ENCODE measurements at places on chromosomes 3 and 15.

DNA sequence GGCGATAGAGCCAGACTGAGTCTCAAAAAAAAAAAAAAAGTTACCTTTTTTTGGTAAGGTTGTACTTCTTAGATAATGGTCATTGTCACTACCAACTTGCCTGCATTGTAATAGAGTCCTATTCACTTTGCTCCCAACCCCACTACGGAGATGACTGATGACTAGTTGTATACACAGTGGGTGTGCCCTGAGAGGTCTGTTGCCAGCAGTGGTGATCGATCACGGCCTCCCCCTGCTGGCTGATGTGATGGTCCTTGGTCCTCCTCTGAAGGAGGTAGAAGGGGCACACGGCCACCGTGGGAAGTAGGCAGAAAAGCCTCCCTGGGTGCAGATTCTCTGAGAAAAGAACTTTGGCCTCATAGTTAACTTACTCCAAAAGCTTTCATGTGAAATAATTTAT, 10.7 kb downstream of the GCNT3 start:
- peak; percentile 62 for DNase-seq

GRCh38 chr3:167304077-167304476, 76.0 kb downstream of the ZBBX start:
- DNase-seq: no peak

- DNase-seq: no peak
Observed at GRCh38 chr3:106006571-106006970, 137.8 kb upstream of the CBLB start.

DNA sequence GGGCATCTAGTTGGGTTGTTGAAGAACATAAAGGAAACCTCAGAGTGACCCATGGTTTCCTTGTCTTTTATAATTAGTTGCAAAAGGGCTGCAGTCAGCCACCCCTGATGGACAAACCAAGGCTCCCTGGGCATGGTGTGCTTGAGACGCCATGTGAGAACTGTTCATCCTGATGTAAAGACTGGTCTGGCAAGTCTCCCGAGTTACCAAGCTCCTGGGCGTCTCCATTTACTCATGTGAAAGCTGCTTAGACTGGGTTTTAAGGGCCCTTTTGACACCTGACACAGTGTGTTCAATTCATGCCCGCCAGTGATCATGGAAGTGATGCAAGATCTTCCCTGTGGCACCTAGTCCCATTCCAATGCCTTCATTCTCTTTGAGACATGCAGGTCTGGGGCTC, 49.4 kb downstream of the GRK7 start:
- DNase-seq: no peak

DNA sequence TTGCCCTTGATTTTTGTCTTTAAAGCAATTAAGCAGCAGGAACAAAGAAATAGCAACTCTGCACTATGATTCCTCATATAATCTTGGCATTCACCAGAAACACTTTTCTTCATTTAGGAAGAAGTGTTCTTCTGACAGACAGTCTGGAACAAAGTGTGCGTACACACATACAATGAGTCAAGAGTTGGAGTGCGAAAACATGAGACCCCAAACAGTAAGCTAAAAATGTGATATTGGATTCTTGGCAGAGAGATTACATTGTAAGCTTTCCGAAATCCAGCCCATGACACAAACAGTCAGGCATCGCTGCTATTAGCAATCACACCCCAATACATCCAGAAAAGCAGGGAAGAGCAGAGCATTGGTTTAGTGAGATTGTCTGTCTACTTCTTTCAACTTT, 306.7 kb upstream of the TBC1D5 start:
- DNase-seq: no peak

DNA sequence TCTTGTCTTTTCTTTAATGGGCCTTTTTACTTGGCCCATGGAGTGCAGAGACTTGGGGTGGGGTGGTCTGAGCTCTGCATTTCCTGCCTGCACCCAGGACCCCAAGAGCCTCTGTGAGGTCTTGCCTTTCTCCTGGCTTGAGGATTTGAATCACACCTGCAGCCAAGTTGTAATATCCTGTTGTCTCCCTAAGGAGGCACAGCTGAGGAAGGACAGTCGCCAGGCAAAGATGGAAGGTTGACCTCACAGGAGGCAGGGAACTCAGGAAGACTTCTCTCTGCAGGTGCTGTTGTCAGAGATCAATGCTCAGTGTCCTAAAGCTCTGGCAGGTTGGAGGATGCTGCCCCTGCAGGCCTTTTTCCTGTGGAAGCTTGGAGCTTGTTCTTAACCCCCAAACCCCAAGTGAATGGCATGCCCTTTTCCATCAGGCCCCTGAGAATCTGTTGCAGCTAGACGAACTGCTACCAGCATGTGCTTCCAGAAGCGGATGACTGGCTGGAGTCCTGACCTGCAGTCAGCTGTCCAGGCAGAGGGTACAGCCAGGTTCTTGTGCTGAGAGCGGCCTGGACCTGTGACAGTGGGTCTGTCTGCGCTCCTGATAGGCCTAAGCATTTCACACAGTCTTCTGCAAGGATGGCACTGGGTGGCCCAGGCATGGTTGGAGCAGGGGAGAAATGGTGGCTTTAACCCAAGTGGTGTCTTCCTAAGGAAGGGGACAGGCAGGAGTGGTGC, 120.0 kb downstream of the EEFSEC start:
- no peak for DNase-seq

DNA sequence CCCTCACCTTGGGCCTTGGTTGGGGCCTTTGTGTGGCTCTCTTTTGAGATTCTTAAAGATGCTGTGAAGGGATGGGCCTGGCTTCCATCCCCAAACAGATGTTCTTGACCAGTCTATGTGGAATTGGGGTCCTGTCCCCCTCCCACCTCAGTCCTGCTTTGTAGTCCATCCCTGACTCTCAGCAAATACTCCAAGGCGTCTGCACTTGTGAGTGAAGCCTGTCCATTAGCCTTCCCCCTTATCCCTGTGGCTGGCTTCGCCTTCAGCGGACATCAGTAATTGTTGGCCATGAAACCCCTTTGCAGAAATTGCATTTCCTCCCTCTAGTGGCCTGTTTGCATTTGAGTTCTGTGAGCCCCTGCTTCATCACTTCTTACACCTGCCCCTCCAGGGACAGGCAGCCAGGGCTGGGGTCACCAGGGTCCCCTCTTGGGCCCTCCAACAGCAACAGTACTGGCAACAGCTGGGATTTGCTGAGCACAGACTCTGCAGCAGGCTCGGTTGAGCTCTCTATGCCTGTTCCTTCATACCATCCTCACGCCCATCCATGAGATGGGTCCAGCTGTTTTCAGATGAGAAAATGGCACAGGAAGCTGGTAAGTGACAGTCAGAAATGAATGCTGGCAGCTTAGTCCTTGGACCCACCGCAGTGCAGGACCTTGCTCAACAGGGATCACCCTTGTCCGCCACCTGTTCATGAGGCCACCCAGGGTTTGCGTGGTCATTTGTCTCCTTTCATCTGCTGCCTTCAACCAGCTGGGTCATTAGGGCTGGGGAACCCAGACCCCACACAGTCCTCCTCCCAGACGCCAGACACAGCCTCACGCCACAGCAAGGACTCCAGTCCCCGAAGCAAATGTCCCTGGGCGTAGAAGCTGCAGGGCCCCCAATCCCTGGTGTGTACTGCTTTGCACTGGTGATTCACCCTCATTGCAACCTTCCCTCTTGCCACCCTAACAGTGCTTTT, 8.9 kb upstream of the LRRK1 start:
- DNase-seq: no peak

DNA sequence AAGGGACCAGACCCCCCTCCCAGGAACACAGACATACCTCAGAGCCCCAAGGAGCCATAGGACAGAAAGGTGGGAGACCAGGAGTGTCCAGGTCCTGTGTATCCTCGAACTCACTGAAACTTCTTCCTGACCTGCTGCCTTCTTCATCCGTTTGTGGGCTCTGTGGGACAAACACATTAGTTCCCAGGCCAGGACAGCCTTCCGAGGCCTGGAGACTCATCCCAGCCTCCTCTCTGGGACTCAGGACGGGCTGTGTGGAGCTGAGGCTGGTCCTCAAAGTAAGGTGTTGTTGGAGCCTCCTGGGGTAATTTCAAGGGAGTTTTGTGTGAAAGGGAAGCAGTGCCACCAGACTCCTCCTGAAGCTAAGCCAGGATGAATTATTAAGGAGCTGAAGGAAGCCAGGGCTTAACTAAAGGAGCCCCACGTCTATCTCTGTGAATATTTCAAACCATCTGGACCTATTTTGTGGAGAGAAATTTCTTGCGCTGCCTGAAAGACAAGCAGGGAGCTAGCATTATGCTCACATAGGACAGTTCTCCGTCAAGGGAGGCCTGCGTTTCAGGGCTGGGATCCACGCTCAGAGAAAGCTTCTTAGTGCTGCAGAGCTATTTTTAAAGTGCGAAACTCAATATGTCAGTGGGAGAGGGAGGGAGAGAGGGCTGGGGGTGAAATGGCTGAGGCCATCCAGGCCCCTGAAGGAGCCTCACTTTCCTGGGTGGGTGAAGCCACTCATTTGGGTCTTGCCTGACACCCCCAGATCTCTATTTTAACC, 29.8 kb upstream of the PLA2G4E start:
- no peak for DNase-seq

GRCh38 chr3:71048948-71049347, 534.6 kb downstream of the FOXP1 start:
- no peak for DNase-seq

- DNase-seq: peak; percentile 2
Observed at GRCh38 chr3:49727154-49727923, 3.6 kb upstream of the GMPPB start.

- no peak for DNase-seq
Observed at GRCh38 chr3:99918715-99919114, 101.1 kb downstream of the CMSS1 start.

- no peak for DNase-seq
Observed at GRCh38 chr3:105608623-105609022, 241.9 kb downstream of the ALCAM start.

All from GM03348 (cell line).